ENCODE measurements at places on chromosomes 4 and X. TPM values are rescaled to one million over a fixed set of nuclear protein-coding genes. Genes with fewer than 3 reads are reported as not detected.

DNA sequence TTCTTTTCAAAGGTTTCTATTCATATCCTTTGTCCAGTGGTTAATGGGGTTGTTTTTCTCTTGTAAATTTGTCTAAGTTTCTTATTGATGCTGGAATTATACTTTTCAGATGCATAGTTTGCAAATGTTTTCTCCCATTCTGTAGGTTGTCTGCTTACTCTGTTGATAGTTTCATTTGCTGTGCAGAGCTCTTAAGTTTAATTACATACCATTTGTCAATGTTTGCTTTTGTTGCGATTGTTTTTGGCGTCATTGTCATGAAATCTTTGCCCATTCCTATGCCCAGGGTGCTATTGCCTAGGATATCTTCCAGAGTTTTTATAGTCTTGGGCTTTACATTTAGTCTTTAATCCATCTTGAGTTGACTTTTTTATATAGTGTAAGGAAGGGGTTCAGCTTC, 21.2 kb upstream of the UGT8 start:
- H3K27ac ChIP-seq = no peak overlapping the region
- peaks cover 9% of the 10 kb centered on the region for H3K27me3 ChIP-seq
- H3K36me3 ChIP-seq = no peaks in the 10 kb centered on the region
- H3K4me3 ChIP-seq = no peak overlapping the region
- H3K4me1 ChIP-seq = no peaks in the 10 kb centered on the region
- DNase-seq = no peak

- no peak overlapping the region for H3K4me3 ChIP-seq
- H3K4me1 ChIP-seq = no peaks in the 10 kb centered on the region
- H3K27me3 ChIP-seq = no peaks in the 10 kb centered on the region
- DNase-seq = no peak
- no peaks in the 10 kb centered on the region for H3K36me3 ChIP-seq
- H3K27ac ChIP-seq = no peak overlapping the region
Observed at GRCh38 chrX:71622032-71622575, 3.8 kb upstream of the CXCR3 start.

Gene PARM1
- total RNA-seq = not detected

Gene ZNF711
- total RNA-seq = 8.9 TPM
